Fibroblast of skin of left biceps (primary cell): ENCODE measurements at places on chromosomes 2 and 18.

GRCh38 chr18:33812186-33812585 lies 234.2 kb downstream of the ASXL3 start:
- no peak for DNase-seq

DNA sequence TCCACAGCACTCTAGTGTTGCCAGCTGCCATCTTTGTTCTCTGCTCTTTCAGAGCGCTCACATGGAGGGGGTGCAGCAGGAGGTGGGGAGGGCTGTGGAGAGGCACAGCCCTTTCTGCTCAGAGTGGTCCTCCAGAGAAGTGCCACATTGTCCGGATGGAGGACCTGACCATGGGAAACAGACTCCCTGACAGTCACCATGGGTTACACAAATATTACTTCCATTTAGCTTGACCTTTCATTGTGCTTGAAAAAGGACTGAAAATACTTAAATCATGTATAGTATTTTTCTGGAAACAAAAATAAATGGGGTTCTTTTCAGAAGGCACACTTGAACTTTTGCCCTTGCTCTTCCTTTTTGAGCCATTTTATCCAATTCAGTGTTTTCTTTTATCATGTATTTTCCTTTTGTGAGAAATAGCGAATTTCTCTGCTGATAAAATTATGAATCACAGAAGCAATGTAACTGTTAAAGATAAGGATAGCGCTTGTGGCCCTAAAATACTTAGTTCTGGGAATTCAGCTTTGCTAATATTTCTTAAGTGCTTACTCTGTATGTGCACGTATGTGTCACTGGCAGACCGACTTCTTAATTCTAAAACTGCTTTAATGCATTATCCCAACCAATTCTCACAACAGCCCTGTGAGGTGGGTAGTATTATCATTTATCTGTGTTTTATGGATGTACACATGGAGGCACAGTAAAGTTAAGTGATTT lies 34.2 kb downstream of the SPATS2L start:
- no peak for DNase-seq

GRCh38 chr2:120442923-120443571 lies 97.1 kb downstream of the INHBB start:
- no peak for DNase-seq

DNA sequence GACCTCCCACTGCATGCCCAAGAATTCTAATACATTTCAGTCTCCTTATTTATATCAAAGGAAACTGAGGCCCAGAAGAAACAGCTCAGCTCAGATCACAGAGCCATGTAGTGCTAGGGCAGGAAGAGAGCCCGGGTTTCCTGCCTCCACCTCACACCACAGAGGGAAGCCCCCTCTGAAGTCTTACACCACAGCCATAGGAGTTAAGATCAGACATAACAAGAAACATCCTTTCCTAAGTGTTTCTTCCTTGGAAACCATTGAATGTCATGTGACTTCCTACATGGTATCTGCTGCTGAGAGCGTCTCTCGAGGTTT lies 102.1 kb downstream of the MTCL1 start:
- DNase-seq: no peak

GRCh38 chr2:173448938-173449471 lies 94.3 kb downstream of the CDCA7 start:
- DNase-seq: peak; percentile 41

DNA sequence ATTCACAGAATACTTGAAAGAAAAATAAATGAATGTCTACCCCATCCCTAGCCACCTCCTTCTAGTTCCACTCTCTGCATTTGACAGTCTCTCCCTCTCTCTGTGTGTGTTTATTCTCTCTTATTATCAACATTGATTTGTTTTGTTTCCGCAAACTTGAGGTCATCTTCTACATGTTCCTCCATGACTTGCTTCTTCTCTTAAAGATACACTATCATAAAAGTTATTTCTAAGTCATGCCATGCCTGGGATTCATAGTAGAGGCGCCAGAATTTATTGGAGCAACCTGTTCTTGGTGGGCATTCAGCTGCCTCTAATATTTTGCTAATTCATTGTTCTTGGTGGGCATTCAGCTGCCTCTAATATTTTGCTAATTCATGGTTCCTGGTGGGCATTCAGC lies 58.9 kb upstream of the SMAD7 start:
- DNase-seq: no peak

GRCh38 chr2:218387369-218388194 lies 5.5 kb downstream of the SLC11A1 start:
- no peak for DNase-seq

- DNase-seq: no peak
Measured at GRCh38 chr18:10170375-10170774, 256.6 kb downstream of the VAPA start.

DNA sequence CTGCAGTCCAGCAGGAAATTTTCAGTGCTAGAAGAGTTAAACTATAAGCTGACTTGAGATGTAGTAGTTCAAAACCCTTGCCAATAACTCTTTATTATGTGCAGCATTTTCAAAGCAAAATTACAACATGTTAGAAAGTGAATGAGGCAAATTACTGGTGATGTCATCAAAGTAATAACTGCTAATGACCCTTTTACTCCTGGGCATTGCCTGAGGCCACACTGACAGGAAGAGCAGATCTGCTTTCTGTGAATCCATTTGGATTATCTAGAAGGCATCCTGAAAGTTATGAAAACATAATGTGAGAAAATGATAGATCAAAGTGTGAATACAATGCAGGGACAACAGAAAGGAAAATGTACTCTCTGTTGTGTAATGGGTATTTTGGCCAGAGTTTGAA lies 139.6 kb upstream of the TRIB2 start:
- DNase-seq: no peak

DNA sequence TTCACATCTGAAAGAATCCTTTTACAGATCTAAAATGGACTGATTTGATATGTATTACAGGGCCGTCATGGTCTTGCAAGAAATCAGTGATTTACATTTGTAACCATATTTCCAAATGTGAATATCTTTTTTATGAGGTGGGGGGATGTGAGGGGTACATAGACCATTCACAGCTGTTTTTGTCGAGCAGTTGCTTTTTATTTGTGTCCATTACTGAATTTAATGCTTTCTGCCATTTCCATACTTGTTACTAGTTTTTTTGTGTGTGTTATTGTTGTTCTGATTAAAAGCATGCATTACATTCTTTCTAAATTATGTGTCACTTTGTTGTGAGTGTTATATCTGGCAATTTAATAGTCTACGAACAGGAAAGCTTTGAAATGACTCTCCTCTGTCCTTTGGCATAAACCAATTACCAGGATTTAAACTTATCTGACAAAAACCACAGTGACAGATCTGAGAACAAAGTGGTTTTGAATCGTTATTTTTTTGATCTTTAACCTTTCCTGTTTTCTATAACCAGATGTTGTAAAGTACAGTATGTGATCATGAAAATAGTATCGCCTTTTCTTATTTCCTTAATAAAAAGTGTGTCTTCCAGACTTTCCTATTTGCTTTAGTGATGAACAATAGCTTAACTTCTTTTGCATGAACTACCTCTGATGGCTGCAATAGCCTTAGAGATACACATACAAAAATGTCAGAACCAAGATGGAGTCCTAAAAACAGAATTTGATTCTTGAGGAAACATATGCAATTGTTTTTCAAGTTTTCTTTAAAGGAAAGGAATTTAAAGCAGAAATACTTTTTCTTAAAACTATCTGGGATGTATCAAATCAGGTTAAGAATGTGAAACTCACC lies 354.2 kb upstream of the ACVR2A start:
- DNase-seq: no peak

GRCh38 chr18:63152096-63152495 lies 167.5 kb downstream of the BCL2 start:
- no peak for DNase-seq

GRCh38 chr2:188318161-188318749 lies 26.6 kb downstream of the GULP1 start:
- no peak for DNase-seq

DNA sequence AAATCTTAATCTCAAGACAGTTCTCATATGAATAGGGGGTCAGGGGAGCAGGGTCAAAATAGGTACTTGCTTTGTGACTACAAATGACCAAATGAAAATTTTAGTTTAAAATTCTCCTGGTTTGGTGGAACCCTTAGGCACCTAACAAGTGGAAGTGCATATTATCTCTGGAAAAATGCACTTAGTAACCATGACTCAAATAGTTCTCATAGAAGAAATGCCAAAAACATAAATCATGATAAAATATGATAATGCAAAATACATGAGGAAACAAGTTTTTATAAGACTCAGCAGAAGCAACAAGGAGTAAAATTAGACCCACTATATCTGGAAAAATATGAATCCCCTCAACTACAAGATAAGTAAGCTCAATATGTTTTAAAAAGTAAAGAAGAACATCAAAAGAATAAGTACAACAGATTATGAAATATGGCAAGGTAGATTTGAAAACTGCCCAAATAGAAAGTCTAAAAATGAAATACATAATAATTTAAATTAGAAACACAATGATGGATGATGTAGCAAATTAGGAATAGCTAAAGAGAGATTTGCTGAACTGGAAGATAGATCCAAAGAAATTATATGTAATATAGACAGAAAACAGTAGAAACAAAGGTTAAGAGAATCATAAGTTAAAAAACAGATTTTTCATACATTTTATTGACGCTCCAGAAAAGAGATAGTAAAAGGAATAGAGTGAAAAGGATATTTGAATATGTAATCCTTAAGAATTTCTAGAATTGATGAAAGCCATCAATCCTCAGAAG lies 308.3 kb downstream of the SETBP1 start:
- no peak for DNase-seq

DNA sequence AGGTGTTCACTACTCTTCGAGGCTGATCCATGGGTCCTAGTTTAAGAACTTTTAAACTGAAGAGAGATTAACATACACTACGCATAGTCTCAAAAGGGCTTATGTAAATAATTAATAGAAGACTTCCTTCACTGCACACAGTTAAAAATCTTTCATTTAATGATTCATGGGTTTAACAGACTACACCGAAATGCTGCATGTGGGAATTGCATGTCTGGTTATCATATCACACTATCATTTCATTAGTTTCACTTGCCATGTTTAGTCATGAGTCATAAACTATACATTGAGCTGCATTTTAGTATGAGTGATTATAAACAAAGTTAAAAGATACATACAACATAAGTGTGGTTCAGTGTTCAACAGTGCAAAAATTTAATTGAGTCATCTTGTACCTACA lies 31.2 kb downstream of the GLS start:
- no peak for DNase-seq

DNA sequence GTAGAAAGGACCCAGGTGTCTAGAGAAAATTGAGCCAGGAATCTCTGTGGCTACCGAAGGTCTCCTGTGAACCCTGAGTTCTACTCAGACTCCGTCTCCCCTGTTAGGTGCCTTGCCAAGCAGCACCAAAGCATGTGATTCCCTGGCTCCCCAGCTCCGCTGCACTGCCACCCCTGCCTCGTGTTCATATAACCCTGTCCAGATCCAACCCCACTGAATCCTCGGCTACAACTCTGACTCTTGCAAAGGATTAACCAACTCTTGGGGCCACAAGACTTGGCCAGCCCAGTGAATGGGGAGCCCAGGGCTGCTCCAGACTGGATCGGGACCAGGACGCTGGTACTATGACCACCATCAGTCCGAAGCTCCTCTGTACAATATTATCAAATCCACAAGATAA lies 37.3 kb upstream of the ACAA2 start:
- no peak for DNase-seq

DNA sequence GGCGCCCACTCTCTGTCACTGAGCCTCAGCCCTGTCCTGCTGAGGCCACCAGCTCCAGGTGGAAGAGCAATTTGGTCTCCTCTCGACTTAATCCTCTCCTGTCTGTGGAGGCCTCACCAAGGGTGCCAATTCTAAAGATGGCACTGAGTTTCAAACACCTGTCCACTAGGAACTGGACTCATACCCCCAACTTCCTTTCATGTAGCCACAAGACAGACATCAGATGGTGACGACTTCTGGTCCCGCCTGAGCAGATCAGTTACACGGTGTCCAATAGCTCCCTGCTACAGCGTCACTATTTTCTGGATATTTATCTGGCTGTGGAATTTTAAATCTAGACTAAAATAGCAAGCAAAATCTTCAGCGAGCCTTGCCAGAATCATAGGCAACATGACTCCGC lies 24.5 kb upstream of the SP5 start:
- no peak for DNase-seq

DNA sequence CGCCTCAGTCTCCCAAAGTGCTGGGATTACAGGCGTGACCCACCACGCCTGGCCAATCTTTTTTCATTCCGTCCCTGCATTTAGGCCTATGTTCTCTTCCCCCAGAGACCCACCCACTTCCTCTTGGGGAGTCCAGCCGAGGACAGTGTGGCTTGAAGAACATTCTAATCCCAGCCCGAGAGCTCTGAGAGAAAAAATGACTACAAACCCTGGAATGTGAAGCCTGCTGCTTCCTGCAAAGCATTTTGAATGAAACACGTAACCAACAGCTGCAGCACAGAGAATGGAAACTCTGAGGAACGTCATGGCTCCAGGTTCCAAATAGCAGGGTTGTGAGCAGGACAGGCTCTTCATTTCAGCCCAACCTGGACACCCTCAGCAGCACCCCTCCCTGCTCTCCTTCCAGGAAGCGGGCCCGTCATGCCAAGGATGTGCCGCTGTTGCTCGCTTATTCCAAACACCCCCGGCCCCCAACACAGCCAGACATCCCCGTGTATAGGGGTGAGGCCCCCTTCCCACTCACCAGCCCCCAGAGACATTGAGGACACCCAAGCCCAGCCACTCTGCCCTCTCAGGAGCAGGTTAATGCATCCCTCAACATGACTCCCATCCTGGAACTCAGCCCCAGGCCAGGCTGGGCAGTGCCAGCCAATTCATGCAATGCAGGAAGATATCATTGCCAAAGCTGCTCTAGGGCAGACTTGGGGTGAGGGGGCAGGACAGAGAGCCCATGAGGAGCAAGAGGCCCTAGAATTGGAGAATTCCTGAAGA lies 139.8 kb downstream of the ZFP36L2 start:
- peak; percentile 99 for DNase-seq

- DNase-seq: no peak
Measured at GRCh38 chr2:46050489-46050888, 246.7 kb upstream of the EPAS1 start.

DNA sequence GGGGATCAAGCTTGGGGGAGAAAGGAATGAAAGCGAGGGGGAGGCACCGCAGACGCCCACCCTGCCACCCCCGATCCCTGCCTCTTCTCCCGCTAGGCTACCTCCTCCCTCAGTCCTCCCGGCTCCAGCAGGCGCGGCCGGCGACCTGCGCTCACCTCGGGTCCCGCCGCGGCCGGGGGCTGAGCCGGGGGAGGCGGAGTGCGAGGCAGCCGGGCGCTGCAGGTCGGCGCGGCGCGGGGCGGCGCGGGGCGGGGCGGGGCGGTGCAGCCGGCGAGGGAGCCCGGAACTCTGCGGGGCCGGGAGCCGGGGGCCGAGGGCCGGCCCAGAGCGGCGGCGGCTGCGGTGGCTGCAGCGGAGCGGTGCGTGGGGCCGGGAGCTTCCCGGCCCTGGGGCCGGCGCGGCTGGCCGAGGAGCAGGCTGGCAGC lies 477 bp downstream of the ACVR1 start:
- no peak for DNase-seq

DNA sequence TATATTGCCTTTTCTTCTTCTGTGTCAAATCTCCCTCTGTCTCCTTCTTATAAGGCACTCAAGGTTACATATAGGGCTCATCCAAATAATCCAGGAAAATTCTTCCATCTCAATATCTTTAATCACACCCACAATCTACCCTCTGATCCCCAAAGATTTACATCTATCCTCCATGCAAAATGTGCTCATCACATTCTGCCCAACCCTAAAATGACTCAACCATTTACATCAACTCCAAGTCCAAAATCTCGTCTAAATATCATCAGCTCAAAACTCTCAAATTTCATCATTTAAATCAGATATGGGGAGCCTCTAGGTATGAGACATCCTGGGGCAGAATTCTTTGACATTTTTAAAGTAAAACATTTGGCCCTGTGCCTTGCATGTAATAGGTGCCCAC lies 1349.8 kb downstream of the SUCLG1 start:
- no peak for DNase-seq

GRCh38 chr2:240472078-240472790 lies 36.8 kb downstream of the GPC1 start:
- no peak for DNase-seq
